ENCODE measurements at places on chromosomes 6 and 20.

DNA sequence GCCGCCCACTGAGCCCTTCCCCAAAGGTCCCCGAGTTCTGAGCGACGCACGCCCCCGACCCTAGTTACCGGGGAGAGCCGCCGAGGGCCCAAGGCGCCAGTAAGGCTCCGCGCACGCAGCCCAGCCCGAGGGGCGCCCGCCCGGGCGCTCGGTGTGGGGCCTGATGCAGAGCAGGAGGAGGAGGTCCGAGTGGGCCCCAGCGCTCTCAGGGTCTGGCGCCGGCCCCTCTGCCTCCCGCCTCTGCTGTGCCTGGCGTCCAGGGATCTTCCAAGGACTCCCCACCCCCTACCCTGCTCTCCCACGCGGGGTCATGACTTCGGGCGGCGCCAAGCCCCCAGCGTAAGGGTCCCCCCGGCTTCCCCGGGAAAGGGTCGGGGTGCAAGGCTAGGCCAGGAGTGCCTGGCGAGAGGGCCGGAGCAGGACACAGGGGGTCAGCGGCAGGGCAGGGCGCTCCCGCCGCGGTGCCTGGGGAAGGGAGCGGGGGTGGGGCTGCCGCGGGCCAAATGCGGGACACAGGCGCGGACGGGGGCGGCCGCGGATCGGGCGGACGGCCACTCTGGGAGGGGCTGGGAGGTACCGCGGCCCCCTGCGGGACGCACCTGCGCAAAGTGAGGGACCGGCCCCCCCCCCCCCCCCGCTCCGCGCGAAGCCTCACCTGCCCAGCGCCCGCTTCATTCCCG lies 637 bp downstream of the ABHD12 start:
- no peak for DNase-seq

DNA sequence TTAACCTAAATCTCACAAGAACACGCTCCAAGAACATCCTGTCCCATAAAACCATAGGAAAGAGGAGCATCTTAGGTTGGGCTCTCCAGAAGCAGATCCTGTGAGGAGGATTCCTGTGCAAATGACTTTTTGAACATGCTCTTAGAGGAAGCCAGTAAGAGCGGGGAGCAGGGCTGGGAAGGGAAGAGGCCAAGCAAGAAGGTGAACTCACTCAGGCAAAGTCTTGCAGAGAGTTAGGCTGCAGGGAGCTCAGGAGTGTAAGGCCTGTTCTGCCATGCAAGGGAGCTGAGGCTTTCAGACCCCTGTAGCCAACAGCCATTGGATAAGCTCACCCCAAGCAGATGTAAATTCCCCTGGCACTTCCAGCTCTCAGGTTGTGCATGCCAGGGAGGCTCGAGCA lies 63.6 kb upstream of the LY86 start:
- DNase-seq = no peak

- DNase-seq = no peak
These were observed 284.0 kb downstream of the KCNQ5 start for GRCh38 chr6:72905705-72906478.

GRCh38 chr6:149636124-149636523 lies 12.4 kb downstream of the KATNA1 start:
- DNase-seq = no peak

DNA sequence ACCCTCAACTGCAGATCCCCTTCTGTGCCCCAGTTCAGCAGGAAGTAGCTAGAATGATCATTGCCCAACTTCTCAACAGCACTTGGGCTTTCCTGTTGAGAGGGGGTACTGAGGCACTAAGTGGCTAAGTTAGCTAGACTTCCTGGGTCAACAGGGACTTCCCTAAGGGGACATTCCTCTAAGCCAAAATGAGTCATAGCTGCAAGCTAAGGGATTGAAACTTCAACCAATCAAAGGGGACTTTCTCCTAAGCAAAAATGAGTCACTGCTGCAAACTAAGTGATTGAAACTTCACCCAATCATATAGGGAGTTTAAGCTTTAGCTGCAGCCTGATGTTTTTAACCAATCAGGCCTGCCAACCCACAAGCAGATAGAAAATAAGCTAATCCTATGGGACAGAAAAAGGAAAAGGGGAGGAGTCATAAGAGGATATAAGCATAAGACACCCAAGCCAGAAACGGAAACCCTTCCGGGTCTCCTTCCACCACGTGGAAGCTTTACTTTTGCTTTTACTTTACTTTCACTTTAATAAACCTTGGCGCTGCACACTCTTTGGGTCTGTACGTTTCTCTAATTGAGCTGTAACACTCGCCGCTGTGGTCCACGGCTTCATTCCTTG lies 659.0 kb upstream of the HS3ST5 start:
- no peak for DNase-seq

DNA sequence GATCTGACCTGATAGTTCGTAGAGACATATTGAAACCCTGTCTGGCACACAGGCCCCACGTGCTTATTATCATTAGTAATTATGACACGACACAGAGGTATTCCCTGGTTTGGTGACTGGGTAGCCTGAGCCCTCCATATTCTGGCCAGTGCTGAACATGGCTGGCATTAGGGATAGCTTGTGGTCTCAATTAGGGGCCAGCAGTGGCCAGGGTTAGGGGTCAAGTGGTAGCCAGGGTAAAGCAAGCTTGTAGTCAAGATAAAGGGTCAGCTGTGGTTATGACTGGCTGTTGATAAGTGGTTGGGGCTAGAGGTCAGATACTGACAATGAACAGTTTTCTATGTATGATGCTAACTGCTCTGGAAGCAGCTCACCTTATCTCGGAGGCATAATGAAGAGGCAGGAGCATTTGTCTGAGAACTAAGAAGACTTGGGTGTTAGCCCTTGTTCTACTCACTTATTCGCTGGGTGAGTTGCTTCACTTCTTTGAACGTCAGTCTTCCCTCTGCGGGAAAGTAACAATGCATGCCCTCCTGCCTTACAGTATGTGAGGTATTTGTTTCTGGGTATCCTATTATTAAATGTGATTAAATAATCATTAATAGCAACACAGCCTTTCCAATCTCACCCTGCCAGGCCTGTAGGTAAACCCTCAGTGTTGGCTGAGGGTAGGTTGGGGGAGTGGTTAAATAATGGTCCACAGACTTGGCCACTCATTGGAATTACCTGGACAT lies 66.7 kb downstream of the VEGFA start:
- DNase-seq = no peak

DNA sequence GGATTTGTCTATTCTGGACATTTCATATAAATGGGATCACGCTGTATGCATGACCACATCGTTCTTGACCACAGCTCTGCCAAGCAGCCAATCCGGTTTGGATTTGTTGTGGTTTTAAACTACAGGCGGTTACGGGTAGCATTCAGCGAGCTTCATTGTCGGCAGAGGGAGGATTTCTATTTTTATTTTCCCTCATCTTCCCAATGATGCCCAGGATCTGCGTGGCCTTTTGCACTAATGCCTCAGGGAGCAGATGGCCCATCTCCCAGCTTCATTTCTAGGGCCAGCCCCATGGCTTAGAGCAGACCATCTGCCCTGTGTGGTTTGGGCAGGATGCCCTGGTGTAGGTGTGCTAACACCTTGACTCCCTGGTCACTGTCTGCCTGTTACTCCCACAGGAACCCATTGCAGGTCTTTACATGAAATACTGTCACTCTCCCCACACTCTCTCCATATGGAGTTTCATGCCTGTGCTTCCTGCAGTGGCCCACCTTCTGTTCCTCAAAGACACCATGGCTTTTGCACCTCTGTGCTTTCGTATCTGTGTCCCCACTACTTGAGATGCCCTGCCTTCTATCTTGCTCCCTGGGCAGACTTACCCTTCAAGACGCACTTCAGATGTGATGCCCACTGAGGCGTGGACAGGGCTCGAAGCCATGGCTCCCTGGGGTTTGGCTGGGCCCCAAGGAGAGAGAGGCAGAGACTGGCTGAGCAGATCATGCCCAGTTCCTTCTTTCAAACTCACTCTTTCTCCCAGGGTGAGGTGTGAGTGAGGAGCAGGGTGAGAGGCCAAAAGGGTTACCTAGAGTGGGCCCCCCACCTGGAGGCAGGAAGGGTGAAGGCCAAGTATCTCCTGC lies 26.0 kb downstream of the SDCBP2 start:
- no peak for DNase-seq

DNA sequence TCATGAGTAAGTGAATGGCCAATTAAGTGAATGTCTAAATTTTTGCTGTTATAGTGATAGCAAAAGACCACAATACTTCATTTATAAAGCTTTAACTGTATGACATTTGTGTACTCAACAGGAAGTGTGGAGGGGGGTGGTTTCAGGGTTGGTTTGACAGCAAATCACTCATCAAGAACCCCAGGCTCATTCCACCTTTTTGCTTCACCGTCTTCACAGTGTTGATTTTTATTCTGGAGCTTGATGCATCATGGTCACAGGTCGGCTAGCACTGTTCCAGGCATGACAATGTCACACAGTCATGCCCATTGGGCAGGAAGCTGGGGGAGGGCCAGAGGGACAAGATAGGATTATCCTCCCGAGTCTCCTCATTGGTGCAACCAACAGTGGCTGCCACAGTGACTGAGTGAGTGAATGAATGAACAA lies 75.0 kb downstream of the MDGA1 start:
- DNase-seq = no peak

- DNase-seq = no peak
These were observed 43.8 kb downstream of the TAF4 start for GRCh38 chr20:62021793-62022385.

DNA sequence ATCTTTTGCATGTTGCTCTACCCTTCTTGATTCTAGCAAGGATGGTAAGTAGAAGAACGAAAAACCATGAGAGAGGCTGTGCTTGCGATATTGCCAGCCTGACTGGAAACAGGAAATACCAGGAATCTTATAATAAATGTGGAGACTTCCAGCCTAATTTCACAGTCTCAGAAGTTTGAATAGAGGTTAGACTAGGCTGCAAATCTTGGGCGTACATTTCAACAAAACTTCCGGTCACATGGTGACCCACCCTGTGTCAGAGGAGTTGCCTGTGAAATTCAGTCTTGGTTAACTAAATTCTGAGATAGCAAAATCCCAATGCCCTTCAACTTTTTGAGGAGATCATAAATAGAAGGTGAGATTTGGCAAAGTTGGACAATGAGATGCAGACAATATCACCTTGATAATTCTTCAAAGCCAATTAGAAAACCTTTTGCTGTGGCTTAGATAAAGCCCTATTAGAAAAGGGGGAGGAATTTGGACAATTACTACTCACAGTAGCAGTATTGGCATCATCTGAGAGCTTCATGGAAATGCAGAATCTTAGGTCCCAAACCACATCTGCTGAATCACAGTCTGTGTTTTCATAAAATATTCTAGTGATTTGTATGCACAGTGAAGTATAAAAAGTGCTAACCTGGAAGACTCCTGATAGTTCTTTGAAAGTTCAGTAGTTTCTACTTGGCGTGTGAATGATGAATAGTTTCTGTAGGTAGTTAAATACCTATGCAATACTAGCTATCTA lies 262.0 kb upstream of the JAG1 start:
- no peak for DNase-seq

DNA sequence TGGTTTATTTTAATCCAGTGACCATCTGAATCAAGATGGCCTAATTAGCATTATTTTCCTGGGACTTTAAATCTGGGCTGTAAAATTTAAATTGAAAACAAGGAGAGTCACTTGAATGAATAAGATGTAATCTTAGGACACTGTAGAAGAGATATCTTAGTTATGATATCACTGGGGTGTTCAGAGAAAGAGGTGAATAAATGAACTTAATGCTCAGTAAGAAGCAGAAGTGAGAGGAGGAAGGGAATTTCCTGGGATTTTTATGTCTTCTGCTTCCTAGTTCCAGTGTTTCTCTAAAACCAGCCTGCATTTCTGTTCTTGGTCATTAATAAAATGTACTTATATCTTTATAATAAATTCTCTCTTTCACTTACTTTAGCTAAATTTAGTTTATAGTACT lies 136.8 kb upstream of the PTPRK start:
- DNase-seq = no peak

- DNase-seq = no peak
These were observed 174.5 kb upstream of the SNX9 start for GRCh38 chr6:157648561-157648960.

DNA sequence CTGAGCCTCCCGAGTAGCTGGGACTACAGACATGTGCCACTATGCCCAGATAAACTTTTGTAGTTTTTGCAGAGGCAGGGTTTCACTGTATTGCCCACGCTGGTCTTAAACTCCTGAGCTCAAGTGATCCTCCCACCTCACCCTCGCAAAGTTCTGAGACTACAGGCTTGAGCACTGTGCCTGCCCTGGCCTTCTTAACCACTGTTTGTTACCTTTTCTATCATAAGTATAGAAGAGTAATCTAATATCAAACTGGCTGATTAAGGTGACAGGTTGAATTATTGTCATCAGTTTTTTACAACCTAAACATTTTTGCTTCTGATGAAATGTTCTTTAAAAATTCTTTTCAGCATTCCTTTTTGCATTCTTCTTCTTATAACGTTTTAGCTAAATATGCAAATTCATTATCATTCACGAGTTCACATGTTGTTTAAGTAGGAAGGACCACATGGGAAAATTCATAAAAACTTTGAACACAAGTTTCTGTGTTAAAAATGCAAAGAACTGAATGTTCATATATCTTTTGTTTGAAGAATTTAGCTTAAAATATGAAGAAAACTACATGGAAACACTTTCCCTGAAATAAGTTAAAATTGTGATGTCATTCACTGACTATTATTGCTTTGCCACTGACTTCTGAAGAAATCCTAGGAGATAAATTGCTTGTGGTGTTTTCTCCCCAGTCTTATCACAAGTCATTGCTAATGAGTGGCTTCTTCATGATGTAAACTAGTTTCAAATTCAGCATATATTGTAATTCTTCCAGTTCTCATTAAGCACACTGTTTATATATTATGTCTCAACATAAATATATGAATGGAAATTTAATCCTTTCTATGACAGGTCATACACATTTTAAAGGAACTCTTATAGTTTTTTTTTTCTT lies 106.7 kb downstream of the ADGRB3 start:
- DNase-seq = no peak

GRCh38 chr20:10940941-10941340 lies 267.1 kb upstream of the JAG1 start:
- DNase-seq = no peak

- DNase-seq = no peak
These were observed 50.5 kb upstream of the LRRC1 start for GRCh38 chr6:53744321-53744720.

GRCh38 chr6:168990019-168990751 lies 263.5 kb downstream of the THBS2 start:
- DNase-seq = no peak

DNA sequence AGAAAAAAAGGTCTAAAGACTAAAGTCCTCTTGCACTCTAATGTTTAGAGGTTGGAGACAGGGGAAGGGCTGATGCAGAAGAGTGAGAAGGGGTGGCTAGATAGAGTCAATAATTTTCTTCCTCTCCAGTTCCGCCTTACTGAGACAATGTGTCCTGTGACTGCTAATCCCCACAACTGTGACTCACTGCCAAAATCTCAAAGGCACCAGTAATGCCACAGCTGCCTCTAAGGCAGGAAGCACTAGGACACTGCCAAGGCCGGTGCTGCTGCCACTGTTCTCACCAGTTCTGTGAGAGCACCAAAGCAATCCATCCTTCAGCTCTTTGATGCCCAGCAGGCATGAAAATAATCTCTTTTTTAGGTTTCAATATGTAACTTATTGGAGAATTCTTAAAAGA lies 701.9 kb upstream of the MAP3K7 start:
- DNase-seq = no peak

GRCh38 chr6:1609648-1610496 lies at the start of gene FOXC1:
TSS of gene FOXC1 (plus strand) at chr6:1609915. CDS start at chr6:1610446, 531 bp downstream.
- no peak for DNase-seq

GRCh38 chr20:24915892-24916291 lies 33.2 kb upstream of the CST7 start:
- no peak for DNase-seq

Data from CD8-positive, alpha-beta T cell (primary cell).